ENCODE measurements at places on chromosomes 3 and 15.

- no peak for DNase-seq
These were observed 89.4 kb upstream of the SKOR1 start for GRCh38 chr15:67735896-67736295.

- no peak for DNase-seq
These were observed 188.8 kb upstream of the PRICKLE2 start for GRCh38 chr3:64414043-64414442.

- no peak for DNase-seq
These were observed 60.2 kb downstream of the CACNA1D start for GRCh38 chr3:53554559-53555067.

DNA sequence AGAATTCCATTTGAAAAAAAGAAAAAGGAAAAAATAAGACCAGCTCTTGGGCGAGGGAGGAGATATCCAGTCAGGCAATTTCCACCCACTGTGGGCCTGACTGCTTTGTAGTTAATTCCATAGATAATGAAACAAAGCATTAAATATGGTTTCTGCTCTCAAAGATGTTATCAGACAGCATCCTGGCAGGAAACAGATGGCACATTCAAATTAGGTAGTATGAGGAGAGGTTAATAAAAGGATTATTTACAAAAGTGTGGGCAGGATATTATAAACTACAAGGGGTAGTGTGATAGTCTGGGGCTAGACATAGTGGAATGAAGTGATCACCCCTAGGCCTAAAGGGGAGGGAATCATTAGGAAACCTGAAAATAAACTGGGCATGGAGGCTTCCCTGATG is 193.2 kb downstream of the CLSTN2 start:
- DNase-seq = no peak

DNA sequence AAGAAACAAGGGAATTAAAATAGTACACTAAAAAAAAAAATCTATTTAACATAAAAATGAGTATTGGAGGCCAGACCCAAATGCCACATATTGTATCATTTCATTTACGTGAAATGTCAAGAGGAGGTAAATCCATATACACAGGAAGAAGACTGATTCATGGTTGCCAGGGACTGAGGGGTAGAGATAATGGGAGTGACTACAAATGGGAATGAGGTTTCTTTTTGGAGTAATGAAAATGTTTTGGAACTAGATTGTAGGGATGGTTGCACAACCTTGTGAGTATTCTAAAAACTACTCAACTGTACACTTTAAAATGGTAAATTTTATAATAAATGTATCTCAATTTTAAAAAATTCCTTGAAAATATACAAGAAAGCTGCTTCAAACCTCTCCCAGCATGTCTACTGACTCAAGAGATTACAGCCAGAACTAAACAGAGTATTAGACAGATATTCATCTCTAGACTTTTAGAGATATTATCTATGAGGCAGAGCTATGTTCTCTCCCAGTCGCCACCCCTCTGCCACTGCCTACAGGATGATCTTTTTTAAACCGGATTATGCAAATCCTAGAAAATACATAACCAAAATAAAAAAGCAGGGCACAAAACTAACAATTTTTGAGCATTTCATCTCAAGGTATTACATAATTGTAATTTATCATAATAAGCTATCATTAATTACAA is 6.2 kb downstream of the HLTF start:
- no peak for DNase-seq

DNA sequence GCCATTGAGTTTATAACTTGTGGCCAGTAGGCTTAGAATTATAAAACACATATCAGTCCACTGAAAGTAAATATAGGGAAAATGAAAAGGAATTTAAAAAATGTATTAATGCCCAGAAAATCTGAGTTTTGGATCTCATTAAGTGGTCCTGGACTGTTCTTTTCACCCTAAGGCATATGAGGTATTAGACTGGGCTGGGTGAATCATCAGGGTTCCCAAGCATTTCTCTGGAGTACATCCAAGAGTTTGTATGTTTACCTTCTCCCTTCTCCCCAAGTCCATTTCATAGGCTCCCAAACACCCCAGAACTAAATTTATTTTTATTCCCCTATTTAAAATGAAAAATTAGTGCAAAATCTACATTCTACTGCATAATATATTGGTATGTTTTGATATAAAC is 31.9 kb upstream of the SPTSSB start:
- DNase-seq = no peak

DNA sequence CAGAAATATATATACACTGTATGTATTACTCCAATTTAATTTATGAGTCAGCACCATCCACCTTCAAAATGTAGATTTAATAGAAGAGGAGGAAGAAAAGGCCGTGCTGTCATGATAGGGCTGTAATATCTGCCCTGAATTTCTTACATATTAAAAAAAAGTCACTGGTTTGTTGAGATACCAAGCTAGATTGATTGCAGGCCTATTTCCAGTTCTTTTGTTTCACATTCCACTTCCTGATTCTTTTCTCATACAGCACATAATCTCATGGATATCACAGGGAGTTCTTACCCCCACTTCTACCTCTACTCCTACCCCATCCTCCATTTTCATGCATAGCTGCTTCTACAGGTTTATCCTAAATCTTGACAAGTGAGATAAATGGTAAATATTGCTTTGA is 290.3 kb downstream of the ZBTB20 start:
- DNase-seq = no peak

DNA sequence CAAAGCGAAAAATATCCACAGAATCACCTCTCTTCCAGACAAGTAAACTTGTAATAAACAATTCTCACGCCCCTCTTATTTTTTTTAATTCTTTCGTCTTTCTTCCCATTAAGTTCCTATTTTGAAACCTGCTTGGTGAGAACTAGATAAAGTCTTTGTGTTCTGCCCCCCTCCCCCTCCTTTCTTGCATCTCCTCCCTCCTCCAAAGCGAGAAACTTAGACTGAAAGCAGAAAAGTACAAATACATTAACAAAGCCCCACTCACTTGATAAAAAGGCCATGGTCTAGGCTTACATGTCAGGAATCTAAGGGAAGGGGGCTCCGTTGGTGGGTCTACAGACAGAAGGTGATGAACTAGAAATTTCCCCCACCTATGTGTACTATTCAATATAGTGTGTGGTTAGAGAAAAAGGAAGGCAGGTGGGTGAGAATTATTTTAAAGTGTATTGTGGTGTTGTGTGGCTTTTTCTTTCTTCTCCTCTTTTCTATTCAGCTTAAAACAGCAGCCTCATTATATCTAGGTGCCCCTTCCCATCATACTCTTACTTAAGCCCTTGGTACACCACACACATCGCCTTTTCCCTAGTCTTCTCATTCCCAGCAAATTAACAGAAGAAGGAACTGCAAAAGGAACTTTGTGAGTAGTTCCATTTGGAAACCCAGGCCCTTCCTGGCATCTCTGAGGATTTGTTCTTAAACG is 215.3 kb downstream of the MEIS2 start:
- no peak for DNase-seq

DNA sequence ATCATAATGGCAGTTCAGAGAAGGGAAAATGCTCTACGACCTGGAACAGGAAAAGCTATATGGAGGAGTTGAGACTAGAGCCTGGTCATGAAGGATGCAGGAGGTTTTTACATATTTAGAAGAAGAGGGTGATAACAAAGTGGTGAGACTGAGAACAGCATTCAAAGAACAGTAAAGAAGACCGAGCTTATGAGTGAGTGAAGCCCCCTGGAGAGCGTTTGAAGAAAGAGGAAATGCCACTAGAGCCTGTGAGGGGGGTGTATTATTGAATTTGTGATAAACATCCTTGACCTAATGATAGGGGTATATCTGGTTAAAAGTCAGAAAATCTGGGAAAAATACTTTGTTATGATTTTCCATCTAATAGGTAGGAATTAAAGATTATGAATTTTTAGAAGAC is 4.2 kb downstream of the PARP9 start:
- no peak for DNase-seq

GRCh38 chr3:186102687-186103086 is 6.2 kb downstream of the ETV5 start:
- DNase-seq = no peak

GRCh38 chr15:60462027-60462426 is 16.9 kb downstream of the ICE2 start:
- no peak for DNase-seq

DNA sequence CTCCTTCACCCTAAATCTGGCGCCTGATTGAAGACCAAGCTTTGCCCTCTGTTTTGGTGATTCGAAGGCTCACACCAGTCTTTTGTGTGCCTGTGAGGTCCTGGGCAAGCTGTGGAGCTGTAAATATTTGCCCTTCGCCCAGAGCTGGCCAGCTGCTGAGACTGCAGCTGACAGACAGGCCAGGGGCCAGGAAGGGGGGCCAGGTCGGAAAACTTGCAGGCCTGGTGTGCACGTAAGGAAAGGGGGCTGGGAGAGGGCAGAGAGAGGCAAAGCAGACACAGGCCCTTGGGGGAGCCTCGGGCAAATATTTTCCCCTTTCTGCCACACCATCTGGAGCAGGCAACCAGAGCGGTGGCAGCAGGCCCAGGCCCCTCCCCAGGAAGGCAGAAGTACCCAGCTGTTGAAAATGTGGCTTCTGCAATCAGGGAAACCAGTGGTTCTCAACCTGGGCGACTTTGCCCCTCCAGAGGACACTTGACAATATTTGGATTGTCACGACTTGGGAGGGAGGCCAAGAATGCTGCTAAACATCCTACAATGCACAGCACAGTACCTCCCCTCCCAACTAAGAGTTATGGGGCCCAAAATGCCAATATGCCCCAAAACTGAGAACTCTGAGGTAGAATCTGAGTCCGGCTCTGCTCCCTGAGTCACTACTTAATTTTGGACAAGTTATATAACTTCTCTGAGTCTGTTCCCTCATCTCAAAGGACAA is 2.5 kb downstream of the PDZRN3 start:
- no peak for DNase-seq

DNA sequence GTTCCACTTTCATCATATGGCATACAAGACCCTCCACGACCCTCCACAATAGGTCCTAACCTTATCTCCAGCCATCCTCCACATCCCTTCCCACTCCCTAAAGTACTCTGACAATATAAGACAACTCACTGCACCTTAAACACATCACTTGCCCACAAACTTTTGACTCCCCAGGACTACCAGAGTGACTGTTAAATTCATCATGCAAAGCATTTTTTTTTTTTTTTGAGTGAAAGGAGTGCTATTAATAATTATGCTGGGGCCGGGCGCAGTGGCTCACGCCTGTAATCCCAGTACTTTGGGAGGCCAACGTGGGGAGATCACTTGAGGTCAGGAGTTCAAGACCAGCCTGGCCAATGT is 55.8 kb downstream of the OSBPL10 start:
- no peak for DNase-seq

- DNase-seq = no peak
These were observed 178.2 kb upstream of the EOMES start for GRCh38 chr3:27900316-27900715.

DNA sequence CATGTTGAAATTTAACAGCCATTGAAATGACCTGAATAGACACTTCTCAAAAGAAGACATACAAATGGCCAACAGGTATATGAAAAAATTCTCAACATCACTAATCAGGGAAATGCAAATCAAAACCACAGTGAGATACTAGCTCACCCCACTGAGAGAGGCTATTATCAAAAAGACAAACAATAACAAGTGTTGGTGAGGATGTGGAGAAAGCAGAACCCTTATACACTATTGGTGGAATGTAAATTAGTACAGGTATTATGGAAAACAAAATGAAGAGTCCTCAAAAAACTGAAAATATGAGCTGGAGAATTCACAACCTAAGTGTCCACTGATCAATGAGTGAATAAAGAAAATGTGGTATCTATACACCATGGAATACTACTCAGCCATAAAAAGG is 21.5 kb downstream of the THOC7 start:
- DNase-seq = no peak

DNA sequence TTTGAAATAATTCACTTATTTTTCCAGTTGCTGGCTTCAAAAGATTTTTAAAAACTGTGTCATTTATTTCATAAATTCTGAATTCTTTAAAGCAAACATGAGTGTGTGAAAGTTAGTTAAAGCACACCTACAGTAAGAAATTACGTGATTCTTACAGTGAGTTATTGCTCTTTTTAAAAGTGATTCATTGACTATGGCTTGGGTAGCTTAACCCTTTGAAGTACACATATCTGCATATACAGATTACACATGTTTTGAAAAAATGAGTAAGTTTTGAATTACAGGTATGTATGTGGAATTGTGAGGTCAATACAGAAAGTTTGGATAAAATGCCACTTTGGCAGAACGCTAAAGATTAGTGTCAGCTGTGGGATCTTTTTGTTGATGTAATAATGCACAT is 64.5 kb upstream of the MBNL1 start:
- DNase-seq = no peak

- no peak for DNase-seq
These were observed 72.0 kb upstream of the KLF13 start for GRCh38 chr15:31254431-31255175.

DNA sequence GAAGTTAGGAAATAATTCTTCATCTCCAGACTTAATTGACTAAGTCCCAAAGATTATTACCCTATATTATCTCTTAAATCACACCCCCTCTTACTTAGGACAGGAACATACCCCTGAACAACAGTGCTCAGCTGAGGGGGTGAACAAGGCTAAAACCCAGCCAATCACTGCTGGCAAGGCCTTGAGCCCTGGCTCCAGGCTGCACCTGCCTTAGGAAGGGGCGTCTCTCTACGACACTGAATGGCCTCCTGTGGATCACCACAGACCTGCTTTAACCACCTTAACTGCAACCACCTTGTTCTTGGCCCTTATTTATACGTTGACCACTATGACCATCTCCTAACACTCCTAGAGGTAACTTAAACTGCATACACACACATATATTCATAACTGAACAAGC is 267.4 kb upstream of the THBS1 start:
- no peak for DNase-seq

DNA sequence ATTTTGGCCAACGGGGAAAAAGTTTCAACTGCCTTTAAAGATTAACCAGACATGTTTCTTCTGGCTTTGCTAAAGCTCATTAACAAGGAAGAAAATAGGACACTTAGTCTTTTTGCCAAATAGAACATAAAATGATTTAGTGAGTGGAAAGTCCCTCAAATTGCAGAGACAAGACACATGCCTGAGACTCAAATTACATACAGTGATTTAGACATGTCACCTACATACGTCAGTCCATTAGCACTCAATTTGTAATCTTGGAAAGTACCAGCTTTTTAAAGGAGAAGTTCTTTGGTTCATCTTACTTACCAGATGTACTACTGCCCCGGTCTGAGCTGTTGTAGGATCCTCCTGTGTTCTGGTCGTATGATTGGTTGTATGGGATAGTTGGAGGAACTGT is 1134.2 kb downstream of the ROBO1 start:
- no peak for DNase-seq

DNA sequence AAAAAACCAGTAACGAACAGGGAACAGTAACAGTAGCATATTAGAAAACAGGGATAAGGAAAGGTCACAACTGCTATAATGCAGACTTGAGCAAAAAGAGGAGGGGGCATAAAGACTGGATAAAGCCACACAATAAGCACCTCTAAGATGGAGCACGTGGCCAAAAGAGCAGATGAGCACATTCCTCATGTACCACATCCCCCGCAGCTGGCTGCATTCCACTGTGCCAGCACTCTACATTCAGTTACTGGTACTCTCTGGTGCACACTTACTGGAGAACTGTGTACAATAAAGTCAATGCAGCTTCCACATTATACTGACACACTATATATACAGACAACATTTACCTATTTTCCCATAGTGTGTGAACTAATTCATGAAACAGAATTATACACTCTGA is 64.7 kb downstream of the UBE3A start:
- no peak for DNase-seq

- DNase-seq = no peak
These were observed 1010.3 kb downstream of the NAALADL2 start for GRCh38 chr3:175869404-175869803.

- no peak for DNase-seq
These were observed 6.7 kb downstream of the KNSTRN start for GRCh38 chr15:40388941-40389823.

- DNase-seq = no peak
These were observed 7.6 kb downstream of the NSUN3 start for GRCh38 chr3:94070341-94070911.

Measured in activated CD4-positive, CD25-positive, alpha-beta regulatory T cell treated with anti-CD3 and anti-CD28 coated beads, Interleukin-2, amount 50 U/mL, for 16 hours (primary cell).